Smooth muscle cell of the brain vasculature (primary cell): ENCODE measurements at places on chromosomes 5 and 9.
A peak's percentile ranks its signal among the peaks of the same experiment; 100 is the strongest.

- DNase-seq, result no peak
These were observed 31.9 kb upstream of the IL12B start for GRCh38 chr5:159362220-159362619.

DNA sequence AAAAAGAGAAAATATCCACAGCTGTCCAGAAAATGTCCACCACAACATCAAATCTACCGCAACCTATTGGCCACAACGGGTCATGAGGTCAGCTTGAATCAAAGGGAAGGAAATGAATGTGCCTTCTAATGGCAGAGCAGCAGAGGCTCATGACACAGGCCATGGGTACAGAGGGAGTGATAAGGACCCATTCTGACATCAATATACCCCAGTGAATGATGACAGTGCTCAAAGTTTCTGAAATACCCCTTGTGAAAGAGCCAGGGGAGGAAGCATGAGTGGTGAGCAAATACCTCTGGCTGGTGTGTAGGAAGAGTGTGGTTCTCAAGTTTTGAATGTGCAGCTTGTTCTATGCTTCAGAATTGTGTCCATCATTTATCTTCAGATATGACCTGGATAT lies 348.2 kb downstream of the IRX1 start:
- DNase-seq, result no peak

- DNase-seq, result no peak
These were observed 69.0 kb upstream of the SLC12A2 start for GRCh38 chr5:128014578-128014977.

- no peak for DNase-seq
These were observed 85.1 kb upstream of the CKMT2 start for GRCh38 chr5:81147886-81148571.

DNA sequence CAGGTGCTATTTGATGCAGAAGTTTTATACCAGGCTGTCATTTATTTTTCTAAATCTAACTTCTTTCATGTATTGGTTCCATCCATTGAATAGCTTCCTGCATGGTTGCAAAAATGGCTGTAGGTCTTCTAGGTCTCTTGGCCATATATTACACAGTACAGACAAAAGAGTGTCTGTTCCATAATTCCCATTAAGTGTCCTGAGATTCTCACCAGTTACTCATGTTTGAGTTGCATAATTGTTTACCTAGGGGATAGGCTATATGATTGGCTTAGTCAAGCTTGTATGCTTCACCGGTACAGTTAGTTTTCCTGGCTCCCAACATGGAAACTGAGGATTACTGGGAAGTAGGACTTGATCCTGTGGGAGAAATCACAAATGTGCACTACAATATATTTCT lies 399.4 kb upstream of the NUDT12 start:
- DNase-seq, result no peak

- no peak for DNase-seq
These were observed 171.6 kb downstream of the RMI1 start for GRCh38 chr9:84152204-84152603.

GRCh38 chr5:145915970-145916638 lies 20.3 kb upstream of the SH3RF2 start:
- DNase-seq, result no peak

DNA sequence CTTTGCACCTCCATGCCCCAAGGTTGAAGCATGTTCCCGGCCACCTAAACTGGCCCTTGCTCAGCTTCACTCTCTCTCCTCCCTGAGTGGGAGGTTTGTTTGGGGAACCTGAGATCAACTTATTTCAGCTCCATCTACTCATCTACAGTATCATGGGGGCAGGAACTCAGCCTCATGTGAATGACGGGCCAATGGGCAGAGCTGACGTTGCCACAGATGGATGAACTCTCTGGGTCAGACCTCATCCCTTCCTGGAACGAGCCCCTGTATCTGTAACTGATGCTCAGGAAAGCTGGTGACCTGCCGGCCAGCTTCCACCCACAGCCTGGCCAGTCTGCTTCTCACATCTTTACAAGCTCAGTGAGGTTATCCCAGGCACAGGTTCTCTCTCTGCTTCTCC lies 369.6 kb downstream of the IRX2 start:
- no peak for DNase-seq

GRCh38 chr5:38672059-38672788 lies 115.8 kb upstream of the LIFR start:
- peak; percentile 88 for DNase-seq

GRCh38 chr9:128141604-128142003 lies 7.6 kb upstream of the LCN2 start:
- DNase-seq, result no peak

DNA sequence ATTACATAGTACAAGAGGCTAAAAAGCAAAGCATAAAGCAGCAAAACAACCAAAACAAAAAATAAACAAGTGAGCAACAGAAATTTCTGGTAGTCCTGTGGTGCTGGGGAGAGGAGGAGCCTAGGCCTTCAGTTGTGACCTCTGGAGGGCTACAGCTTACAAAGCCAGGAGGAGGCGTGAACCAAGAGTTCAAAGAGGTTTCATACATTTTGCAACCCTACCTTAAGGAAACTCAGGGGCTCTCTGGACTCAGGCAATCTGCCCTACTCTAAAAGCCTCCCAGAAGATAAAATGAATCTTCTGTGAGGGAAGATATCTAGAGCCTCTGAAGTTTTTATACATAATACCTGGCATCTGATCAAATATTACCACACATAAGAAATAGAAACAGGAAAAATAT lies 187.4 kb downstream of the AGTPBP1 start:
- no peak for DNase-seq

DNA sequence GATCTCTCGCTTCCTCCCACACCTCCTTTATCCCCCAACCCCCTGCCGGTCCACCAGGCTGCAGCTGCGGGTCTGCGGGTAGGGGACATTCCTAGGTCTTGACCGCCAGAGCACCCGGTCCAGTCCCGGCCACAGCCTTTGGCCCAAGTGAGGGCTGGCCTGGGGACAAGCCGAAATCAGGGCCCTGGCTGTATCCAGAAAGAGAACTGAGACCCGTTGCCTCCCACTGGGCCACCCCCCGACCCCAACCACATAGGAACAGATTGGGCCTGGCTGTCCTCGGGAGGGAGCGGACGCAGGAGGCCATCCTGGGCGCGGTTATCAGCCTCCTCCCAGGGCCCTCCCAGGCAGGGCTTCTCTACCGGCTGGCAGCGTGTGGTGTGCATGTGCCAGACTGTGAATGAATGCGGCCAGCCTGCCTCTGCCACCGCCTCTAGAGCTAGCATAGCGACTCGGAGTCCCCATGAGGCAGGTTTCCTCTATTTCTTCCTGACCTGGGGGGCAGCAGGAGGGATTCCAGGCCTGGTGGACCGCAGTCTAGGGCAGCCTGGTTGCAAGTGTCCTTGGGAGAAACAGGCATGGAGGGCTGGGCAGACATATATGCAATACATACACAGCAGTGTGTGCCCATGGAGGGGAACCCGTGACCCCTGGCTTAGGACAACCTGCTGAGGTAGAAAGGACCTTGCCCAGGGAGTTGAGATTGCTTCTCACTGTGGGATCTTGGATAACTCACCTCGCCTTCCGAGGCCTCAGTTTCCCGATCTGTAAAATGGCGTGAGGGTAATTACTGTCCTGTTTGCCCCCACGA lies 1.2 kb downstream of the N4BP3 start:
- DNase-seq, result no peak

DNA sequence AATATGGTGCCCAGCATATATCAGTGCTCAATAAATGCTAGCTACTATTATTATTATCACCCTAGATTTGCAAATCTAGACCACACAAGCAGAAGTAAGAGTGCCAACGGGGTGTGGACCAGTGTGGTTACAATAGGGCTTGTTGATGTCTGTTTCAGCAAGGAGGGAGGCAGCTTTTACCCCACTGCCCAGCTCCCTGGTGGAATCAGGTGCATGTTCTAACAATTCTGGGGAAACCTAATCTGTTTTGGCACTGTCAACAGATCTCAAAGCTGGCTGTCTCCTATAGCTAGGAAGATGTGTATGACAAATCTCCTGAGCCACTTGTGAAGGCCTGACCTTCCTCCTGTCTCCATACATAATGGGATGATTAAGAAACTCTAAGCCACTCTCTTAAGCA lies 5.7 kb downstream of the TGFBI start:
- no peak for DNase-seq

DNA sequence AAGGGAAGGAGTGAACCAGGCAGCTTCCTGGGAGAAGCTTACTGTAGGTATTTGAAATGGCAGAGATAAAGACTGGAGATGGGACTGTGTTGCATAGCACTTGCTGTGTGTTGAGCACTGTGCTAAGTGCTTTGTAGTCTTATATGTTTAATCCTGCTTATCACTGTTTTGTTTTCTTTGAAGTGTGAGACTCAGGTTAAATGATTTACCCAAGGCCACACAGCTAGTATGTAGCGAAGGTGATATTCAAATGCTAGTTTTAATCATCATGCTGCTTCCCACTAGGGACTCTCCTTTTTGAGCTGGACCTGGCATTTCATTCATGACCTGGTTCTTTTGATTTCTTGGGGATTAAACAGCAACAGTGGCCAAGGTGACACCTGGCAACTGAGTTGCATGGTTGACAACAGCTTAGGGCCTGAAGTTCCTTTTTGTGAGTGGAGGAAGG lies 35.3 kb upstream of the SPRY4 start:
- no peak for DNase-seq

DNA sequence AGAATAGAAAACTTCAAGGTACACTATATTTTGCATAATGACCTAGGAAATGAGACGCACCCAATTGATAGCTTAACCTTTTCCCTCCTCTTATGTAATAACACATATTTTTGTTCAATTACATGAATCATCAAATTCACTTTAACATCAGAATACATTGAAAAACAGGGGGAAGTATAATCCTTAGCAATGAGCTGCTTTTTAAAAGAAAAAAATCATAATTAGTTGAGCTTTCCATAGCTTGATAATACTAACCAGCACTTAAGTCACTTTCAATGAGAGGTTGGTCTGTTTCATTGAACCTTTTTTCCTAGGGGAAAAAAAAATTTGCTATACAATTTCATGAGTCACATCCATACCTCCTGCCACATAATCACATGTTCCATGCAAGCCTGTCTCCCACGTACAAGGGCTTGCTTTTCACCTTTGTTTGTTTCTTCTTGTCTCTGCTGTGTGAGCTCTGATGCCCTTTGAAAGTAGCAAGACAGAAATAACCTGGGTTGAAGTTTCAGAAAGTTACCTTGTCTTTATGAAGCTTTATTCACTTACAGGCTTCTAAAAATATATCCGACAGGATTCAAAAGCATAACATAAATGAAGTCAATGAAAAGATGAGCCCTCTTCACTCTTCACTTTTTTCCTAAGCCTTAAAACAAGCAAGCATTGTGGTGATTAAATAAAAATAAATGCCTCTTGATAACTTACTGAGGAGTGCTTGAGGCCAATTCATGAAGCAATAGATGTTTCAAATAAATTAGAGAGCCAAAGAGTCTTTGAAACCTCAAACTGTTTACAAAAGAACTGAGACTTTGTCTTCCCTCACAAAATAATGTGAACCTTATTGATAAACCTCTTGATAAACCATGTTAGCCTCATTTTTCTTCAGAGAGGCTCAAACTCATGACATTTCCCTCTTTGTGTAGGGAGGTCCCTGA lies 108.5 kb downstream of the FEM1C start:
- DNase-seq, result no peak

DNA sequence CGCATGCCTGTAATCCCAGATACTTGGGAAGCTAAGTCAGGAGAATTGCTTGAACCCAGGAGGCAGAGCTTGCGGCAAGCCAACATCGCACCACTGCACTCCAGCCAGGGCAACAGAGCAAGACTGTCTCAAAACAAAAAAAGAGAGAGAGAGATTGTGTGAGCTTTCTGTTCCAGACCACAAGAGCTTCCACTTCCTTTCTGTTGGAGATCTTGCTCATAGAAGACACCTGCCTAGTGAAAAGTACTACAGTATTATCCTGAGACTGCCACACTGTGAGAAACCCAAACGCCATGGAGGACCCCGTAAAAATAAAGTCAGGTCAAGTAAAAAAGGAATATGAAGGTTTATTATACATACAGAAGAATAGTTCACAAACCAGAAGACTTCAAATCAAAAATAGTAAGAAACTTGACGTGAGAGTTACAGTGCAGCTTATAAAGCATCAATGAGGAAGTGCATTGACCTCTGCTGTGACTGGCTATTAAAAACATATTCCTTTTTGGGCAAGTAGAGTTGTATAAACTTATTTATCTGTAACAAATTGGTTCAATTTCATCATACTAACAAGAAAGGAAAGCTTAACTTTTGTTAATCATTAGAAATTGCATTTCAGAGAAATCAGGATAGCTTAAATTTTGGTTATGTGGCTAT lies 4.3 kb upstream of the EMB start:
- no peak for DNase-seq

- no peak for DNase-seq
These were observed 53.4 kb downstream of the MAN2A1 start for GRCh38 chr5:109743041-109743531.

GRCh38 chr5:37565062-37565670 lies 186.0 kb downstream of the WDR70 start:
- DNase-seq, result no peak

DNA sequence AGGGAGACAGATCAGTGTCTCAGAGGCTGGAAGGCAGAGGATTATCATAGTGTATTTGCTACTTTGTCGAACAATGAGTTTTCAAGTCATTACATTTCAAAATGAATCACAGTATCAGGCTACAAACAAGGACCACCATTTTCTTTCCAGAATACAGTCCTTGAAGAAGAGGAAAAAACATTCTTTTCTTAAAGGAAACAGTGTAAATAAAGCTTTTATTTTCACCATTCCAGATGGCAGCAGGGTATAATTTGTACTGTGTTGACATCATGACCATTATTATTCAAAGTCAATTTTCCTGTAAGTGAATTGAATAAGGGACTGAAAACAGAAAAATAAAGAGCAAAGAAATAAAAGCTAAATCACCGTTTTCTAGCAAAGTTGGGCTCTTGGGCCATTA lies 737.3 kb upstream of the DMAC1 start:
- DNase-seq, result no peak

DNA sequence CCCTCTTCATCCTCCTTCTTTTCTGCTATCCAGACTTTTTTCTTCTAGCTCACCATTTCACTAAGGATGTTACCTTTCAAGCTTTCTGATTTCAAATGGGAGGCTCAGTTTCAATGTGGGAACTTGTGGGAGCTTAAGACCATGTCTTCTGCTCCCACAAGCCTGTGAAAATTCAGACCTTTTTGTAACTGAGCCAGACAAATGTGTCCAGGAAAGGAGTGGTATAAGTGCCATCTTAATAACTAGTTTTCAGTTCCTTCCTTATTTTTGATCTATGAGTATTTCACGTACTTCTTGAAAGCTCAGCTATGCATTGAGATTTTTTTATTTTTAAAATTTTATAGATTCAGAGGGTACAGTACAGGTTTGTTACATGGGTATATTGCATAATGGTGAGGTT lies 4.6 kb upstream of the ERCC6L2 start:
- no peak for DNase-seq

DNA sequence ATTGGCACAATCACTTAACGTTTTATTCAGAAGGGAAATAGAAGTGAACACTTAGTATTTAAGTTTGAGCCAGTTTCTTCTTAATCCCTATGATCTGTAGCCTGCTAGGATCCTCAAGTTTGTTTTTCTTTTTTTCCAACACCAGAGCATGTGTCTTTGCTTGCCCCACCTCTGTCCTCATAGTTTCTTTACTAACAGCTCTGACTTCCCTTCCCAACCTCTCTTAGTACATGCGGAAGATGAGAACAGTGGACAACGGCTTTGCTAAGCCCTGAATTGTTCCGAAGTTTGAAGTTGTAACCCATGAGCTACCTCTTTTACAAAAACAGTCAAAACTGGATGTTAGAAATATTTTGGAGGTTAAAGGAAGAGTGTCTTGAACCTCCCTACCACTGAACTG lies 61.7 kb upstream of the TAF11L2 start:
- no peak for DNase-seq

- DNase-seq, result no peak
These were observed 59.6 kb upstream of the TLX3 start for GRCh38 chr5:171249460-171249859.

- DNase-seq, result no peak
These were observed 18.2 kb upstream of the WDR38 start for GRCh38 chr9:124835026-124835557.
